Sciatic nerve (tissue), 2 donors: ENCODE measurements at places on chromosomes 4 and X. TPM values are rescaled to one million over a fixed set of nuclear protein-coding genes. Genes with fewer than 3 reads are reported as not detected.

DNA sequence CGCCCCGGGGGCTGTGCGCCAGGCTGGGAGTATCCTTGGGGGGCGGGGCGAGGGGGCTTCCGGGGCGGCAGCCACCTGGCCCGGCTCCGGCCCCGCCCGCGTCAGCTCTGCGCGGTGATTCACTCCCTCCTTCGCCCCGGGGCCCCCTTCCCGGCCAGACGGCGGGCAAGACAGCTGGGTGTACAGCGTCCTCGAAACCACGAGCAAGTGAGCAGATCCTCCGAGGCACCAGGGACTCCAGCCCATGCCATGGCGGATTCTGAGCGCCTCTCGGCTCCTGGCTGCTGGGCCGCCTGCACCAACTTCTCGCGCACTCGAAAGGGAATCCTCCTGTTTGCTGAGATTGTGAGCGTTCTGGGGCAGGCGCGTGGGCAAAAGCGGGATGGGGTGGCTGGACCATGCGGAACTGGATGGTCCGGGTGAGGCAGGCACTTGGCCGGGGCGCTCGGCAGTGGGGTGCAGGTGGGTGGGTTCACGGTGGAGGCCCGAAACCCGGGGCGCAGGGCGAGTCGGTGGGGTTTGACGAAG is at the start of gene PLP2:
Gene PLP2, plus strand, starts transcription at position 147 of the 528 bp plus-strand sequence. Its CDS starts 103 bp downstream, at position 250.
- no peak for DNase-seq

GRCh38 chr4:73443224-73443623 is 7.2 kb downstream of the AFP start:
- DNase-seq: no peak

DNA sequence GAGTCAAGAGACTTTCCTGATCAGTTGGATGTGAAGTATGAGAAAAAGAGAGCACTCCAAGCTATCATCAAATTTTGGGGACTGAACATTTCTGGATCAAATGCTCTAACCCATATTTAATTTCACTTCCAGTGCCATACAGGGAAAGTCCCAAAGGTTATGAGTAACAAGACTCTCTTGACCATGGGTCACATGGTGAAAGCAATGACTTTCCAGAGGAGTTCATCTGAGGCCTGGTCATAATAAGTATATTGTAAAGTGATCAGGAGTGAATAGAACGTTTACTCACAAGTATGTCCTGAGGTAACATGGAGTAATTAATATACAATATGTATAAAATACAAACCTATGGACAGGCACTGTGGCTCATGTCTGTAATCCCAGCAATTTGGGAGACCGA is 40.7 kb upstream of the ARMCX5 start:
- no peak for DNase-seq

- DNase-seq: no peak
These were observed 58.3 kb downstream of the ZFX start for GRCh38 chrX:24207826-24208225.

GRCh38 chrX:42399632-42400024 is 378.3 kb downstream of the PPP1R2C start:
- no peak for DNase-seq

CCDC160 gene
- total RNA-seq: 1.9 TPM

NMU gene
- total RNA-seq: not detected

SPATA4 gene
- not detected for total RNA-seq

HPGDS gene
- 4.7 TPM for total RNA-seq

IGSF1 gene
- total RNA-seq: 18.2 TPM
